ENCODE measurements at places on chromosomes 5 and 9. TPM values are rescaled to one million over a fixed set of nuclear protein-coding genes. Genes with fewer than 3 reads are reported as not detected.

PNPLA7 gene
- 9.0 TPM for total RNA-seq

- DNase-seq, result no peak
Measured at GRCh38 chr5:118956727-118957126, 31.6 kb downstream of the DTWD2 start.

SHISAL2B gene
- not detected for total RNA-seq

DNA sequence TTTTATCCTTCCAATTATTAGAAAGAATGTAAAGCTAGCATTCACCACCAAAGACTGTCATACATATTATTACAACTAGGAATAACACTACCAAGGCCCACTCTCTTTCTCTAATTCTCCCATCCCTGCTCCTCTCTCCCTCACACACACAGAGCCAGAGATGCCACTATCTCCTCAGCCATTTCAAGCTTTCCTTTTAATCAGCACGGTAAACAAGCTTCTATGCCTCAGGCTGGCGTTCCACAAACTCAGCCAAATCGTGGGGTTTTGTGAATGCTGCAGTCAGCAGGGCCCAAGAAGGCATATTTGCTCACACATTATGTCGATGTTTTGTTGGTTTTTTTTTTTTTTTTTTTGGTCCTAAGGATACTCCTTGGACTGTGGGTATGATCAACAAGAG is 979.9 kb upstream of the DMAC1 start:
- no peak for DNase-seq

ACO1 gene
- total RNA-seq, result 68.3 TPM

GRCh38 chr5:113240951-113241726 is 193.7 kb downstream of the TSSK1B start:
- DNase-seq, result no peak

GRCh38 chr9:23557689-23558088 is 268.4 kb downstream of the ELAVL2 start:
- DNase-seq, result no peak

Measured in heart left ventricle (tissue), 16 donors.